ENCODE measurements at places on chromosomes 11 and 22.

DNA sequence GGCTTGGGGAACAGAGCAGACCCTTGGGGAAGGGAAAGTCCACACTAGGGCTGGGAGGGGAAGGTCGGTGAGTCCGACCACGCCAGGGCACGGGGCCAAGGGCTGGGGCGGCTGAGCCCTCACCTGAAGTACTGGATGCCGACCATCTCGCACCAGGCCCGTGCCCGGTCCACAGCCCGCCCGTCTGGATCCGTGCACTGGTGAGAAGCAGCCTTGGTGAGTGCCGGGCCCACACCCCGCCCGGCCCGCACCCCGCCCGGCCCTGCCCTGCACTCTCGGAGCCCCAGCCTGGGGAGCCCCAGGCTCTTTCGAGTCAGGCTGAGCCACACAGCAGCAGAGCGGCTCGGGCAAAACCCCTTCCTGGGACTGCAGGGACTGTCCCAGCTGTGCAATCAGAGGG, 1.9 kb upstream of the BAIAP2L2 start:
- DNase-seq, result no peak

DNA sequence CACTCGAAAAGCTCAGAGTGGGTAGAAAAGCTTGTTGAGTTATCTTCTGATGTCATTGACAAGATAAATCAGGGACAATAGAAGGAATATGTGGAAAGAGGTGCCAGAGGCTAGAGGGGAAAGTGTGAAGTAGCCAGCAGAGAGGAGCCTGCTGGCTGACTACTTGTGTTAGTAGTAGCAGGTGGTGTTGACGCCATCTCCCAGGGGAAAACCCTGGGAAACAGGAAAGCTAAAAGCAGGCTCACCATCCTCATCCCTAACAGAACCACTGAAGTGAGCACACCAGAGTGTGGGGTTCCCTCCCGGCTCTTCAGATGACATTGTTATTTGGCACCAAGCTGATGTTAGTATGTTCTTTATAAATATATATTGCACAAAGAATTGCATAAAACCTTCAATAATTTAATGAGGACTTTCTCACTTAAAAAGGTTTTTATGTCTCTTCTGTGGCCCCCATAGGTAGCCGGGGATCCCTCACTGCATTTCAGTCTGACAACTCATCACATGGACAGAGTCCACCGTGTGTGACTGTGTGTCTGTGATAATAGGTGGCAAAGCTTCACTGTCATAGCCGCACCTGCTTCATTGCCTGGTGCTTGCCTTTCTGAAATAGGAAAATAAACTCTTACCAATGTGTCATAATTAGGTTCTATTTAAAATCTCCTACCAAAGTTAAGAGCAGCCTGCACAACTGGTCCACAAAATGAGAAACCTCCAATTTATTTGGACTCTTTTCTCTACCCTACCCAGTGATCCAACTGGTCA, 63.2 kb upstream of the TOP3B start:
- DNase-seq, result no peak

DNA sequence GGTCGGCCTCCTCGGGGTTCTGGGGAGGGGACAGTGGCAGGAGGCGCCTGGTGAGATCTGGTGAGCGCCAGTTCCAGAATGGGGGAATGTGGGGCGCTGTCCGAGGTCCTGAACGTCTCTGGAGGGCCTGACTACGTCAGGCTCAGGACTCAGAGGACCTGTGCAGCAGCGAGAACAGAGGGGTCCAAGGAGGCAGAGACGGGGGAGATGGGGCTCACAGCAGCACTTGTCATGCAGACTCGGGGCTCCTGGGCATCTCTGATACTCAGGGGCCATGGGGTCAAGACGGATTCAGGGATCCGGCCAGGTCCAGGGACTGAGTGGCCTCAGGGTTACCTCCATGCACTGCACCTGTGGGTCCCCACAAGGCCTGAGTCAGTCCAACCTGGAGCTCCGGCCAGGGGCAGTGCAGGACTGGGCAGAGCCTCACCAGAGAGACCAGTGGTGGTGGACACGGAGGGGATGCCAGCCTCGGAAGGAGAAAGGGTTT, 92.2 kb downstream of the BRD1 start:
- DNase-seq, result no peak

DNA sequence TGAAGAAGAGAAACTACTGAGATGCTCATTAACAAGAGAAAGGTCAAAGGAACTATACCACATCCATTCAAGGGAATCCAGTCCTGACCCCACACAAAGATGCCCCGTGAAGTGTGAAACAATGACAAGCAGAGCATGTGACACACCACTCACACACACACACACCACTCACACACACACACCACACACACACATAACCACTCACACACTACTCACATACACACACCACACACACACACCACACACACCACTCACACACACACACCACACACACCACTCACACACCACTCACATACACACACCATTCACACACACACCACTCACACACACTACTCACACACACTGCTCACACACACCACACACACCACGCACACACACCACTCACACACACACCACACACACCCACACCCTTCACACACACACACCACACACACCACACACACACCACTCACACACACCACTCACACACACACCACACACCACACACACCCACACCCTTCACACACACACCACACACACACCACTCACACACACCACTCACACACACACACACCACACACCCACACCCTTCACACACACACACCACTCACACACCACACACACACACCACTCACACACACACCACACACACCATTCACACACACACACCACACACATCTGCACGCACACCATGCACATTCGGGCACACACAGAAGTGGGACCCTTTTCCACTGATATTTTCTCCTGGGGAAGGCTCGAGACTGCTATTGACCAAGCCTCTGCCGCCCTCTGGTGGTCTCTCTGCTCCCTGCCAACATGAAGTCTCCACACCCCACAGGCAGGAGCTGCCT, 32.0 kb upstream of the COMT start:
- DNase-seq, result no peak

DNA sequence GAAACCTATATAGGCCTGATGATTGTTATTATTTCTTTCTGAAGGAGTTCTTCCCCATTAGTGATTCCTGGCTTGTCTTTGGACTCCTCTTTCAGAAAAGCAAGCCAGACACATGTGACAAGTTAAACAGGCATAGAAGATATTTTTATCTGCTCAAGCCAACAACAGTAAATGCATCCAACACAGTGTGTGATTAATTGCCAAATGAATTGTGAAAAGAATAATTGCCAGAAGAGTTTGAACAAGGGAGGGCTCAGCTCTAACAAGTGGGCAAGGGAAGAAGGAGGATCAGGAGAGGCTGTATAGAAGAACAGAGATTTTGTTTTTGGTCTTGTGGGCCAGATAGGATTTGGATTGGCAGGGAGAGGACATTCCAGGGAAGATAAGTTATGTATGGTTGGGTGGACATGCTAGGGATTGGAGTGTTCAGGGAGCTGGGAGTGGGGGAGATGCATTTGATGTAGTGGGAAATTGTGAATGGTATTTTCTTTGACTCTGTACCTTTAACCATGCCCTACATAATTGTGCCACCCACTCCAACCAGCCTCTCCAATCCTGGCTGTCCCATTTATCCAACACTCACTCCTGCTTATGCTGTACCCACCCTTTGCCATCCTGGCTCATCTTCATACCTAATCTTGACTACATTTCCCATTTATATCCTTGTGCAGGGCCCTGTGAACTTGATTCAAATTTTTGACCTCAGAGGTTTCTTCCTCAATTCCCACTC, 172.8 kb downstream of the RRAS2 start:
- DNase-seq, result no peak

- no peak for DNase-seq
Measured at GRCh38 chr11:78801161-78801884, 226.7 kb upstream of the NARS2 start.

- no peak for DNase-seq
Measured at GRCh38 chr22:35590634-35591295, 26.4 kb downstream of the MB start.

DNA sequence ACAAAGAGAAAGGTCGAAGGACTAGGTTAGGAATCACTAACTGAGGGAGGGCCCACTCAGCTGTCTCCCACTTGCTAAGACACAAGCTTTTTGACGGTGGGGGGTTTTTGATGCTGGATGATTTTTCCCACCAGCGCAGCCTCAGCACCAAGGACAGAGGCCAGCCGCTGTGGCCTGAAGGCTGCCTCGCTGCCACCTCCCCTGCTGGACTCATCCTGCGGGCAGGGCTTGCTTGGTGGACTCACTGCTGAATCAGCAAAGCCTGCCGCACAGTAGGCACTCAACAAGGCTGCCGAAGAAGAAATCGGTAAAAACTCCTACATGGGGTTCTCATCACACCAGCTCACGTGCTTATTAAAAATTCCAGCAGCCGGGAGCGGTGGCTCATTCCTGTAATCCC, 2.6 kb downstream of the ALG12 start:
- no peak for DNase-seq

GRCh38 chr11:118156531-118157185, 4.0 kb upstream of the SCN4B start:
- DNase-seq, result no peak

GRCh38 chr11:1463056-1463455, 23.5 kb downstream of the MOB2 start:
- no peak for DNase-seq

- no peak for DNase-seq
Measured at GRCh38 chr11:75214411-75214821, 26.2 kb upstream of the TPBGL start.

- DNase-seq, result no peak
Measured at GRCh38 chr11:2315395-2316168, 13.8 kb downstream of the TSPAN32 start.

DNA sequence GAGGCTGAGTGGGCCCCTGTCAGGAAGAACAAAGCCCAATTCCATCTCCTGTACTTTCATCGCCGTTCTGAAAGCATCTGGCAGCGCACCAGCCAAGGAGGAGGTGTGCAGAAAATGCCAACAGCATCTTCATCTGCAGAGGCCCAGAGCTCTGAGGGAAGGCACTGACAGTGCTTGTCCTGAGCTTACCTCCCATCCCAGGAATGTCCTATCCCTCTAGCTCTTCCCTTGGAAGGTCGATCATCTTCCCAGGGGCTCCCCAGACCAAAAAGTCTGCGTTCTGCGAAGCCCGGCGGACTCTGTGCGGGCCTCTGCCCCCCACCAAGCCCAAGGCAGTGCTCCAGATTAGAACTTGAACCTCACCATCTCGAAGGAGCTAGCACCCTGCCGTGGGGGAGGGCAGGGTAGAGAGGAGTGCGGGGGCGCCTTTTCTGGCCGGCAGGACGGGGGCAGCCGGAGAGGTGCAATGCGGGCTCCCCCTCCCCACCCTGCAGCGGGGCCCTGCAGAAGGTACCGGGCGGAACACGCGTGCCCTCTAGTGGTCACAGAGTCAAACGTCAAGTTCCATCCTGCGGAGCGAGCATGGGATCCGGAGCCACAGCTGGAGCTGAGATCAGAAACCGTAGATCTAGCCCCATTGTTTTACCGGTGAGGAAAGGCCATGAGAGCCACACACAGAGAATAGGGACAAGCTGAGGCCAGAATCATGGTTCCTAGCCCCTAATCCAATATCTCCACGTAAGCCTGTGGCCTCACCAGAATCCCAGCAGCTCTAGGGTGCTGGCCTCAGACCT, 5.0 kb downstream of the SCN2B start:
- no peak for DNase-seq

GRCh38 chr11:10255388-10256125, 38.5 kb downstream of the SBF2 start:
- no peak for DNase-seq

GRCh38 chr11:47179655-47179991, 2.9 kb upstream of the ARFGAP2 start:
- no peak for DNase-seq

- DNase-seq, result no peak
Measured at GRCh38 chr11:62539238-62539925, 7.2 kb downstream of the AHNAK start.

DNA sequence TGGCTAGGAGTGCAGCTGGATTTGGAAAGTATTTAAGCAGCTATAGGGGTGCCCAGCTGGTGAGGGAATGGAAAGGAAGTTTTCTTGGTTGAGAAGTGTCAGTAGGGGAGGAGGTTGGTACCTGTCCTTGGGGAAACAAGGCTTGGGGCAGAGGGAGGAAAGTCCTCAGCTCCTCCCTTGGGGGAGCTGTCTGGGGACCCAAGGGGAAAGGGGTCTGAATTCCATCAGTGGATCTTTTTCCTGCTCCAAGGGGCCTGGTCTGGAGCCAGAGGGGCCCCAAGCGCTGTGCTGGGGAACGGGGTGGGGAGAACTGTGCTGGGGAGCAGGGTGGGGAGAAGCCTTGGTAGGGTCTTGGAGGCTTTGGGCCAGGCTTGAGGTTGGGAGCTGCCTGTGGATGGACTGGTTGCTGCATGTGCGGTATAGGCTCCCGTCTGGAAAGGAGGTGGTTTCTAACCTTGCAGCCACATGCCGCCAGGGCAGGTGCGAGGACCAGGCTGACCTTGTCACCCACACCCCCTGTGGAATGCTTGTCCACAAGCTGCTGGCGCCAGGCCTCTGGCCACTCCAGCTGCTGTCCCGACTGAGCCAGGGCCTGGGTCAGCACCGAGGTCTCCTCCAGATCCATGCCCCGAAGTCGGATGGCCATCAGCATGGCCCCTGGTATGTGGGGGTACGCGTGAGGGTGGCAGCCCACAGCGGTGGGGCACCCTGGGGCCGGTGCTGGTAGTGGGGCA, 963 bp downstream of the TYMP start:
- DNase-seq, result no peak

DNA sequence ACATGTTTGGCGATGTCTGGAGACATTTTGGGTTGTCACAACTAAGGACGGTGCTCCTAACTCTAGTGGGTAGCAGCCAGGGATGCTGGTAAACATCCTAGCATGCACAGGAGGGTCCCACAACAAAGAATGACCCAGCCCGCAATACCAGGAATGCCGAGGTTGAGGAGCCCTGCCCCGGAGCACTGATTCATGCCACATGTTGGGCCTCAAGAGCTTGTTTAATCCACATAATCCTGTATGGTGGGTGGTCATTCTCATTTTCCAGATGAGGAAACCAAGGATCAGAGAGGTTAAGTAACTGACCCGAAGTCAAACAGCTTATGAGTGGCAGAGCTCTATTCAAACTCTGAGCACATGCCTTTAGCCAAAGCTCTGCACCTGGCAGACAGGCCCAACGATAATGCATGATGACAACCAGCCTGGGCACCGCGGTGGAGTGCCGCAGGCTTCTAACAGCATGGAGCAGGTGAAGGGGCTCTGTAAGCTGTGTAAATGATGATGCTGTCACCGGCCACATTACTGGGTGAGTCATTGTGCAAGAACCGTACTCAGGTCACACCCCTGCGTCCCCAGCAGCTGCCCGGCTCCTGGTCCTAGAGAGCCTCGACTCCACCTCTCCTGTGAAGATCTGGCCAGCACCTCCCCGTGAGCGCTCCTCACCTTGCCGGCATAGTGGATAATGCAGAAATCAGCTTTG, 58.6 kb downstream of the APOL1 start:
- no peak for DNase-seq
